Fibroblast of skin of back (primary cell): ENCODE measurements at places on chromosomes 6 and 20.

- DNase-seq = no peak
Measured at GRCh38 chr6:80183019-80183795, 76.7 kb downstream of the BCKDHB start.

- peak; percentile 69 for DNase-seq
Measured at GRCh38 chr6:116424001-116424400, 37.2 kb upstream of the CALHM6 start.

DNA sequence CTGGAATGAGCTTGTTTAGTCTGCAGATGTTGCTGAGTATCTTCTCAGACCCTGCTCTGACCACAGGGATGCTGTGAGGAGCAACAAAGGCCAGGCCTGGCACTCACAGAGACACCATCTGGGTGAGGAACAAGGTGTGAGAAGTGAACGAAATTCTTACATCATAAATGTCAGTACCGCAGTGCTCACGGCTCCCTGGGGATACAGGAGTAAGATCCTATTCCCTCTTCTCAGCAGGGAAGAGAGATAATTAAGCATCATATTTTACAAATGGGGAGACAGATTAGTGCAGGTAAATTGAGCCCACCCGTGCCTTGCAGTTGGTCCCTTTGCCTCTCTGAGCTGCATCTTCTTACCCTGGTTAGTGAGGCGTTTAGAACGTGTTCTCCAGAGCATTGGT lies 106.2 kb downstream of the DTD1 start:
- DNase-seq = no peak

DNA sequence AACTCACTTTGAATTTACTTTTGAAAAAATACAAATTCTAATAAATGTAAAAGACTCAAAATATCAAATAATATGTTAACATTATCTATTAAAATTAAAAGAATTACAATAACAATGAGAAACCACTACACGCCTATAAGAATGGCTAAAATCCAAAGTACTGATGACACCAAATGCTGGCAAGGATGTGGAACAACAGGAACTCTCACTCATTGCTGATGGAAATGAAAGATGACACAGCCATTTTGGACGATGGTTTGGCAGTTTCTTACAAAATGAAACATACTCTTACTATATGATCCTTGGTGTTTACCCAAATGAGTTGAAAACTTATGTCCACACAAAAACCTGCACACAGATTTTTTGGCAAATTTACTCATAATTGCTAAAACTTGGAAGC lies 15.6 kb upstream of the STX11 start:
- DNase-seq = peak; percentile 23

- no peak for DNase-seq
Measured at GRCh38 chr20:21513881-21514540, at the start of gene NKX2-2. TSS of gene NKX2-2 (minus strand) at chr20:21514064. CDS start at chr20:21513669, 395 bp downstream.

DNA sequence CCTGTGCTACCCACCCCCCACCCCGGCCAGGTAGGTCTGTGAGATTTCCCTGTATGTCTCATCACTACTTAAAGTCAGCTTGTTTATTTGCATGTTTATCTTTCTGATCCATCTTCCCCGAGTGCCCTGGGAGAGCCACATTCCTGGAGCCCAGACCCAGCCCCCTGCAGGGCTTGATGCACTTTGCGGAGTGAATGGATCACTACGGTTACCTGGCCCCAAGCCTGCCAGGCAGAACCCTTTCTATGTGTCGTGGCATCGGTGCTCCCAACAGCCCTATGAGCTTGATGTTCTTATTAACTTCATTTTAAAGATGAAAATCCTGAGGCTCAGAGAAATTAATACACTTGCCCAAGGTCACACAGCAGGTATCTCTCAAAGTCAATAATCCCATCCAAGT lies 13.6 kb upstream of the SLCO4A1 start:
- no peak for DNase-seq

DNA sequence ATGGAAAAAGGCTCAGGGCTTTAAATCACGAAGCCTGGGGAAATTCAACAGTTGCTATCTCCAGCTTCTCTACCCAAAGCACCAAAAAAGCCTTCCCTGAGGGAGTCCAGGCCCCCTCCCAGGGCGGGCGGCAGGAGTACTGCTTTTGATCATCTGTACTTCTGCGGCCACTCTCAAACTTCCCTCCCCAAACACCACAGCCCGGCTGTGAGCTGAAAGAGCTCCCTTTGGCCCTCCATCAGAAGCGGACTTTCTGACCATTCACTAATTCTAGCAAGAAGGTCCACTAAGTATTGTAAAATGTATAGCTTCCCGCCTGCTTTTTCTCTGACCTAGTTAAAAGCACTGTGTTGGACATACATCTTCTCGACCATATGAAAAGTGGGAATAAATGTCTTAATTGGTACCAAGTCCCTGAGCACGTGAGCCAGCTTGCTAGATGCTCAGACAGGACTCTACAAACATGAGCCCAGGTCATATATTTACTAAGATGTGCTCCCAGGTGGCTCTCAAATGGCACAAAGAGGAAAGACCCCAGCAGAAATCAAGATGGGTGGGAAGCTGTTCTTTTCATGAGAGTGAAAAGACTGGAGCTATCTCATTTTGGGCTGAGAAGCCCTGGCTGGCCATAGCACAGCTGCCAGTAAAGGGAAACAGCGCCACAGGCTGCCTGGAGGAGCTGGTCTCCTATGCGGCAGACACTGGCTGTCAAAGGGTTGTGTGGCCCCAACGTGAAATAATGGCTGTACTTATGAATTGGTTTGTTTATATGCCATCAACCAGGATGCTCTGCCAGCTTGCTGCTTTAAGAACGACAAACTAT lies 58.6 kb downstream of the GFOD1 start:
- no peak for DNase-seq

- DNase-seq = no peak
Measured at GRCh38 chr20:33284937-33285336, 1.9 kb downstream of the BPIFB1 start.

GRCh38 chr6:45815466-45816125 lies 200.1 kb downstream of the CLIC5 start:
- DNase-seq = no peak

- DNase-seq = no peak
Measured at GRCh38 chr6:18328070-18328469, 59.1 kb upstream of the RNF144B start.

GRCh38 chr6:114432400-114432799 lies 89.6 kb upstream of the HS3ST5 start:
- DNase-seq = peak; percentile 3

- no peak for DNase-seq
Measured at GRCh38 chr20:6395695-6396094, 272.9 kb upstream of the FERMT1 start.
